ENCODE measurements at places on chromosomes 7 and 10.

DNA sequence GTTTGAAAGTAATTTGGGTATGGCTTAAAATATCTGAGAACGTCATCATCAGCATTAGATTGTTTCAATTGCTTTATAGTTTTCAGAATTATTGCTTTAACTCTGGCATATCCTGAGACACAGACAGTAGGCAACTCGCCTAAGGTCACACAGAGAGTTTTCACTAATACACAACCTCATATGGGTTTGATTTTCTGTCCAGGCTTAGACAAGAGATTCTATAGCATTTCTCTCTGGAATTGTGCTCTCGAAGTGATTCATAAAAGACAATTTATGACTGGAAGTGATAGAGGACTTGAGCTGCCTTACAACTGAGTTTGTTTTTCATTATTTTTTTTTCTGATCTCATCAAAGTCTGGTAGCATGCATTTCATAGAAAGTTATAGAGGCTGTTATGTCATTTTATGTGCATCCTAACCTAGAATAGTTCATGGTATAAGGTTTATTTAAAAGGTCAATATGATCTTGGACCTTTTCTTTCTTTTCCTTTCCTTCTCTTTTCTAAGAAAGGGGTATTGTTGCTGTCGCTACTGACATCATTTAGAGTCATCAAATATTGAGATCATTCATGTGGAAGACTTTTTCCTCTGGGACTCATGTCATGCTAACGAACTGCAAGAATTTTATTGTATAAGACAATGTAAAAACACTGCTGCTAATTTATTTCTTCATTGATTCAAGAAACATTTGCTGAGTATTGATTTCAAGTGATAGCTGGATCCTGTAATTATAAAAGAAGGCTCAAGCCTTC is 278.2 kb downstream of the PLXDC2 start:
- no peak for DNase-seq
- no peaks in the 10 kb centered on the region for H3K27me3 ChIP-seq
- no peaks in the 10 kb centered on the region for H3K36me3 ChIP-seq
- no peak overlapping the region for H3K4me3 ChIP-seq

- no peak overlapping the region for H3K4me3 ChIP-seq
- no peak overlapping the region for H3K27ac ChIP-seq
- DNase-seq, result no peak
- peaks cover 2% of the 10 kb centered on the region for H3K36me3 ChIP-seq
- no peaks in the 10 kb centered on the region for H3K27me3 ChIP-seq
- peaks cover 2% of the 10 kb centered on the region for H3K4me1 ChIP-seq
Observed at GRCh38 chr7:76430836-76431235, 6.1 kb downstream of the ZP3 start.

DNA sequence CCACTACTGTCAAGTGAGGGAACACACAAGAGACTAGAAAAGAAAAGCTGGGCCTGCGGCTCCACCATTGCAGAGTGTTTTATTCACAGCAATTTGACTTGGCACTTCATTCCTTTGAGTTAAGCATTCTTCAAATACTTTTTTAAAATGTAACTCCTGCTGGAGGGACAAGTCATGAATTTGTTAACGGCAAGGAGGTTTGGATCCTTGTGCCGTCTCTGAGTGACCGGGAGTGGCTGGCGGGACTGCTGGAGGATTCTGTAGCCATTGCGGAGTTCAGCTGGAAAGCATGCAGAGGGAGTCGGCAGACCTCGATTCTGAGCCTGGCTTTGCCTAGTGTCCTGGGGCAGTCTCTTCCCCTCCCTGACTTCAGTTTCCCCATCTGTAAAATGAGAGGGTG is 9.8 kb downstream of the HSPA12A start:
- H3K36me3 ChIP-seq, result no peaks in the 10 kb centered on the region
- H3K27ac ChIP-seq, result no peak overlapping the region
- no peak for DNase-seq
- H3K4me1 ChIP-seq, result no peaks in the 10 kb centered on the region
- H3K27me3 ChIP-seq, result peaks cover 29% of the 10 kb centered on the region

GRCh38 chr10:109282510-109282909 is 640.8 kb downstream of the XPNPEP1 start:
- H3K4me3 ChIP-seq, result no peak overlapping the region
- no peaks in the 10 kb centered on the region for H3K4me1 ChIP-seq
- no peak overlapping the region for H3K27ac ChIP-seq
- no peaks in the 10 kb centered on the region for H3K27me3 ChIP-seq
- no peaks in the 10 kb centered on the region for H3K36me3 ChIP-seq

DNA sequence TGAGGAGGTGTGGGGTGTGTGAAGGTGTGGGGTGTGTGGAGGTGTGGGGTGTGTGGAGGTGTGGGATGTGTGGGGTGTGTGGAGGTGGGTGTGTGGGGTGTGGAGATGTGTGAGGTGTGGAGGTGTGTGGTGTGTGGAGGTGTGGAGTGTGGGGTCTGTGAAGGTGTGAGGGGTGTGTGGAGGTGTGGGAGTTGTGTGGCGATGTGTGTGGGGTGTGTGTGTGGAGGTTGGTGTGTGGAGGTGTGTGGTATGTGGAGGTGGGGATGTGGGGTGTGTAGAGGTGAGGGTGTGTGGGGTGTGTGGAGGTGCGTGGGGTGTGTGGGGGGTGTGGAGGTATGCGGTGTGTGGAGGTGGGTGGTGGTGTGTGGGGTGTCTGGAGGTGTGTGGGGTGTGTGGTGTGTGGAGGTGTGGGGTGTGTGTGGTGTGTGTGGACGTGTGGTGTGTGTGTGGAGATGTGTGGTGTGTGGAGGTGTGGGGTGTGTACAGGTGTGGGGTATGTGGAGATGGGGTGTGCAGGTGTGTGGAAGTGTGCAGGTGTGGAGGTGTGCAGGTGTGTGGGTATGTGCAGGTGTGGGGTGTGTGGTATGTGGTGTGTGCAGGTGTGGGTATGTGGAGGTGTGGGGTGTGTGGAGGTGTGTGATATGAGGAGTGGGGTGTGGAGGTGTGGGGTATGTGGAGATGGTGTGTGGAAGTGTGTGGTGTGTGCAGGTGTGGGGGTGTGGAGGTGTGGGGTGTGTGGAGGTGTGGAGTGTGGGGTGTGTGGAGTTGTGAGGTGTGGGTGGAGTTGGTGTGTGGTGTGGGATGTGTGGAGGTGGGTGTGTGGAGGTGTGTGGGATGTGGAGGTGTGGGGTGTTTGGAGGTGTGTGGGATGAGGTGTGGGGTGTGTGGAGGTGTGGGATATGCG is 34.5 kb downstream of the SPDYE17 start:
- peak overlapping the region; percentile 79 for H3K27ac ChIP-seq
- no peak overlapping the region for H3K4me3 ChIP-seq
- H3K27me3 ChIP-seq, result no peaks in the 10 kb centered on the region
- peaks cover 6% of the 10 kb centered on the region for H3K36me3 ChIP-seq
- peak; percentile 56 for DNase-seq

- no peaks in the 10 kb centered on the region for H3K36me3 ChIP-seq
- H3K4me1 ChIP-seq, result peaks cover 7% of the 10 kb centered on the region
- peak; percentile 52 for DNase-seq
- no peak overlapping the region for H3K4me3 ChIP-seq
- no peak overlapping the region for H3K27ac ChIP-seq
- peaks cover 6% of the 10 kb centered on the region for H3K27me3 ChIP-seq
Observed at GRCh38 chr10:68096913-68097516, 12.3 kb upstream of the MYPN start.

- H3K27me3 ChIP-seq, result peaks cover 9% of the 10 kb centered on the region
- H3K36me3 ChIP-seq, result peaks cover 2% of the 10 kb centered on the region
- H3K27ac ChIP-seq, result no peak overlapping the region
- DNase-seq, result no peak
- no peak overlapping the region for H3K4me3 ChIP-seq
Observed at GRCh38 chr7:155326385-155326784, 28.7 kb downstream of the INSIG1 start.

DNA sequence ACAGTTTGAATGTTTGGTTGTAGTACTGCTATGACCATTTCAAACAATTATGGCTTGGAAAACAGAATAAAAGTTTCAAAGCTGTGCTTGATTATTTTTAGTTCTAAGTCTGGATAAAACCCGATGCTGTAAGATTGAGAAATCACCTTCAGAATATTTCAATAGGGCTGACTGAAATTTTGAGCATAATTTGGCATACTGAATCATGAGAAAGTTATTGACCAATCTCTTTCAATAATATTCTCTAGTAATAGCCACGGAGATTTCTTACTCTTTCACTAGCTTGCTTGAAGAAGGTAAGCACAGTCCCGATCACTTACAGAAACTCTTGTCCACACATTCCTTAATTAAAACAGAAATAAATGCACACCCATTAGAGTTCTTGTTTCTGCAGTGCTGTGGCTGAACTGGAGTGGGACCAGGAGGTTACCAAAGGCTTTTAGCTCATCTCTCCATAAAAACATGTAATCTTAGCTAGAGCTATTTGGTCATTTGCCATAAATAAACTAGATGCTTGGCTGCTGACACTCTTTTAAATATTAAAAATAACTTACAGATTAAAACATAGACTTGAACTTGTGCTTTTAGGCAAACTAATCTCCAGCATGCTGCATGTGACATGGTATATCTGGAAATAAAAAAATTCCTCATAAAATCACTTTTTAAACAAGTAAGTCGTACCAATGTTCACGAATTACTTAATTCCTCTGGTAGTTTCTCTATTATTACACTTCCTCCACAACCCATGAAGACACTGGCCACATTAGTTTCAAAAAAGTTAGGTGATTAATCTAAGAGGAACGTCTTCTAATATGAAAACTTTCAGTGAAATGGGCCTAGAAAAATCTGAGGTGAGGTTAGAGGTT is 97.8 kb downstream of the AGMO start:
- H3K4me3 ChIP-seq, result no peak overlapping the region
- H3K36me3 ChIP-seq, result no peaks in the 10 kb centered on the region
- no peak overlapping the region for H3K27ac ChIP-seq
- DNase-seq, result no peak

DNA sequence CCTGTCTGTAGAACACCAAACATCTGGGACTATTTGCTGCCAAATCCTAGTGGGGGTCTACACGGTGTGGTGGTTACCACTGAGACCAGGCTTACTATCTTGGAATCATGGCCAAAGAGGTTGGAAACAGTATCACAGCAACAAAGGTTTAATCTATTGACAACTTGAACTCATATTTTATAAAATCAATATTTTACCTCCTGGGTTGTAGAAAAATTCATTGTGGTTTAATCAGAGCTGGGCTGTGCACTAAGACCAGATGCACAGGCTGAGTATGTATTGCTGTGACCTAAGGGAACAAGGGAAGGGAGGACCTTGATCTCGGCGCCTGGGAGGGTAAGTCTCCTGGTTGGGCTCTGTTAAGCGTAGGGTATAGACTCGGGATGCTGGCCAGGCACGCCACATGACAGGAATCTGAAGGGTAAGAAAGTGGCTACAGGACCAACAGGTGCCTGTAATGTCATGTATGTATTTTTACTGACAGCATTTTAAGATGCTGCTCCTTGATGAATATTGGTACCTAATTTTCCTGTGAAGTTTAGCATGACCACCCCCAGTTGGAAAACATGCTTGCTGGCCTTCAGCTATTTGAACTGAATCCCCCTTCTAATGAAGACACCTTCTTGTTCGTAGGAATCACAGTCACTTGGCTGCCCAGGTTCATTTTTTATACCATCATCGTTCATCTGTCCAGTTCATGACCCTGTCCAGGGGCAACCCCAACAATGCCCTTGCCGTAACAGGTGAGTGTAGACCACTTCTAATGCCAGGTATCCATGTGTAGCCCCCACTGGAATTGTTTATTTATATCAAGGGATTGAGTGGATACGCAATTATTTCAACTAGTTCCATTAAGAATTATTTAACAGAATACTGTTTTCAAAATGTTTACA is 79.5 kb downstream of the EZH2 start:
- H3K27me3 ChIP-seq, result no peaks in the 10 kb centered on the region
- no peak overlapping the region for H3K4me3 ChIP-seq
- H3K36me3 ChIP-seq, result peaks cover 60% of the 10 kb centered on the region

DNA sequence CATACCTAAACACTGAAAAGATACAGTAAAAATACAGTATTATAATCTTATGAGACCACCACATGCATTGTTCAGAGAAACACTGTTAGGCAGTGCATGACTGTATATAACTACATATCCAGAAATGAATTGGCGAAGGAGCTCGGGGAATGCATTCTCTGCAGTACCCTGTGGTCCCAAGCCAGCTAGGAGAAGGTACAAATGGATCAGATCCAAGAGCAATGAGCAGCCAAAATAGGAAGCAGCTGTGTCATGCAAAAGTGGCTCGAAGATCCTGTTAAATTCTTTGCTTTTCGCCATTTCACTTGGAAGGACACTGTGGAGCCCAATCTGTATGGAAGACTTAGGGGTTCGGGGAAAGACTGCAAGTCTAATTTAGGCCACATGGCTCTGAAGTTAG is 334.8 kb downstream of the TNS3 start:
- H3K27ac ChIP-seq, result no peak overlapping the region
- no peak overlapping the region for H3K4me3 ChIP-seq
- DNase-seq, result no peak
- no peaks in the 10 kb centered on the region for H3K4me1 ChIP-seq

DNA sequence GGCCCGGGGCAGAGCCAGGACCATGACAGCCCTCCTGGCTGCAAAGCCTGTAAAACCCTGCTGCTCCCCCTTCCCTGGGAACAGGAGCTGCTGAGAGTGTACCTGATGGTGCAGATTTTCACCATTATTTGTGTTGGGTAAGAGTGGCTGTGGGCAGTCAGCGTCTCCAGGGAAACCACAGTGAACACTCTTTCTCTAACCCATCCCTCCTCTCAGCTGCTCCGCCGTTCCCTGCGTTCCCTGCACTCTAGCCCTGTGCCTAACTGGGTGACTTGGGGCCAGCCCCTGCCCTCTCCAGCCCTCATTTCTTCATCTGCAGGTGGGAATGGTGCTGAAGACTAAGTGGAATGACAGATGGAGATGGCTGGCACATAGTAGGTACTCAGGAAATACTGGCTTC is 75.9 kb upstream of the PCBD1 start:
- no peak overlapping the region for H3K27ac ChIP-seq
- H3K4me1 ChIP-seq, result peaks cover 2% of the 10 kb centered on the region
- DNase-seq, result no peak
- no peaks in the 10 kb centered on the region for H3K36me3 ChIP-seq

DNA sequence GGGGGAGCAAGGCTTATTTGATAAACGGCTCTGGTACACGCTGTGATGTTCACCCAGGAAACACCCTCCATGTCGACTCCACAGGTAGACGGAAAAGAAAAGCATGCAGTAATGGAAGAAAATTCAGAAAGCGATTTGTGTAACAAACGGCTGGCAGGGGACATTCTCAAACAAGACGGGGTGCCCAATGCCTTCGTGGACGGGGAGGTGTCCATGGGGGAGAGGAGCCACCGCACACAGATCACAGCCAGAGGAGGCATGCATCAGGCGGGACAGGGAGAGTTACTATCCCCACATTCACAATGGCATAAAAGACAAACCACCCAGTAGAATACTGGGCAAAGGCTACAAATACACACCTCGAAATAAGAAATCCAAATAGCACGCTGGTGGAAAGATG is 20.1 kb downstream of the CNPY1 start:
- H3K36me3 ChIP-seq, result no peaks in the 10 kb centered on the region
- peaks cover 22% of the 10 kb centered on the region for H3K27me3 ChIP-seq
- H3K4me1 ChIP-seq, result no peaks in the 10 kb centered on the region
- H3K4me3 ChIP-seq, result no peak overlapping the region

- DNase-seq, result no peak
- H3K27ac ChIP-seq, result no peak overlapping the region
- no peaks in the 10 kb centered on the region for H3K36me3 ChIP-seq
Observed at GRCh38 chr10:103021900-103022293, 103.8 kb downstream of the CNNM2 start.

- H3K4me3 ChIP-seq, result peak overlapping the region; percentile 83
- no peaks in the 10 kb centered on the region for H3K27me3 ChIP-seq
- peak overlapping the region; percentile 87 for H3K27ac ChIP-seq
Observed at GRCh38 chr7:1169409-1170368, 9.7 kb upstream of the ZFAND2A start.

- no peaks in the 10 kb centered on the region for H3K4me1 ChIP-seq
- H3K36me3 ChIP-seq, result no peaks in the 10 kb centered on the region
- peaks cover 6% of the 10 kb centered on the region for H3K27me3 ChIP-seq
- H3K27ac ChIP-seq, result no peak overlapping the region
- no peak overlapping the region for H3K4me3 ChIP-seq
- no peak for DNase-seq
Observed at GRCh38 chr10:28633750-28634149, 43.6 kb upstream of the BAMBI start.
